Spleen (tissue), 13 donors: ENCODE measurements at places on chromosomes 13 and 19.

- H3K36me3 ChIP-seq = no peaks in the 10 kb centered on the region
- H3K4me1 ChIP-seq = no peaks in the 10 kb centered on the region
- H3K27ac ChIP-seq = no peak overlapping the region
- DNase-seq = no peak
Observed at GRCh38 chr13:67001363-67001762, 228.8 kb downstream of the PCDH9 start.

DNA sequence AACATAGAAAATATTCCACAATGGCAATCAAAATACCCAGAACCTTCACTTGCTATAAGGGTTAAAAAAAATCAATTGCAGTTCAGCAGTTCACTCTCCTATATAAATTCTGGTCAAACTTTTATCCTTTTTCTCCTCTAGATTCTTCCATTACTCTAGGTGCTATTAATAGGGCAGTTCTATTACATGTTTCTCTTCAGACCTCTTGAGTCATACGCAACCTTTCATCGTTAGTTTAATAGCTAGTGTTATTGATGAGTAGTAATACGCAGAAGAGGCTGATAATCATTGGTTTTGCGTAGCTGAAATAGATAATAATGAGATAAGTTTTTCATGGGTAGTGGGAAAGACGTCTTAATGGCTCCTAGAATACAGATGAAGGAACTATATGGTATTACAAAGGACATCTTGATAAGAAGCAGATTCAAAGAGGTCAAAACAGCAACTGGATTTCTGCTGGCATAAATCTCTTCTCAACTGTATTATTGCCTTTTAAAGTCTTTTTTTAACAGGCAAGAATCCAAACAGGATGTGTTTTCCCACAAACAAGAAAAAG is 118.3 kb upstream of the STARD13 start:
- no peak overlapping the region for H3K27ac ChIP-seq
- DNase-seq = no peak
- H3K4me1 ChIP-seq = no peaks in the 10 kb centered on the region

DNA sequence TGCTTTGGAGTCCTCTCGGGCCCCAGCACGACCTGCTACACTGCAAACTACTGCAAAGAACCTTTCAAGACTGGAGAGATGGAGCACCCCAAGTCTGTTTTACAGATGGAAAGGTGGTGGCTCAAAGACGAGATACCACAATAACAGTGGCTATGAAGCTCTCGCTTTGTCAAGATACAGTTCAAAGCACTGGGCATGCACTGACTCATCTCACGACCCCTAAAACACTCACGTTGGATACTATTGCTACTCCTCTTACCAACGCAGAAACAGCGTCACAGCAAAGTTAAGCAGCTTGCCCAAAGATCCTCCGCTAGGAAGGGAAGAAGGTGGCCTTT is 24.0 kb upstream of the LAIR1 start:
- H3K27me3 ChIP-seq = no peaks in the 10 kb centered on the region
- peak overlapping the region; percentile 83 for H3K27ac ChIP-seq
- no peaks in the 10 kb centered on the region for H3K36me3 ChIP-seq
- no peak for DNase-seq

DNA sequence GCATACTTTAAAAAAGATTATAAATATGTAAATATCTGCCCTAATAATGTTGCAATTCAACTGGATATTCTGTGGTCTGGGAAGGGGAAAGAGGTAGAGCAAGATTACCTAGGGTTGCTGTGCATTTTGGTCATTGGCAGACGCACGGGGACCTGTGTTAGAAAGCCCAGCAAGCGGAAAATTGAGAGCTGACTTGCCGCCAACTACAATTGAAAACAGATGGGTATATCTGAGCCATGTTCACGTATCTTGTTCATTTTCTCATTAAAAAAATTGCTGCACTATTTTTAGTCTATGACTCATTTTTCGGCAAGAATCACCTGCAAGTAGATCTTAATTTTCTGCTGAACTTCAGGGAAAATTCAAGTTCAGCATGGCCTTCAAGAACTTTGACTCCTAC is 308.5 kb upstream of the TMTC4 start:
- H3K27me3 ChIP-seq = no peaks in the 10 kb centered on the region
- DNase-seq = no peak
- H3K4me1 ChIP-seq = no peaks in the 10 kb centered on the region
- no peak overlapping the region for H3K27ac ChIP-seq
